Activated gamma-delta T cell (primary cell): ENCODE measurements at places on chromosomes 13 and 19.

- no peak for DNase-seq
These were observed 9.0 kb upstream of the ISYNA1 start for GRCh38 chr19:18446811-18447359.

GRCh38 chr19:48571378-48572162, 19.6 kb downstream of the SULT2B1 start:
- no peak for DNase-seq

GRCh38 chr13:112721198-112722104, 31.6 kb downstream of the ATP11A start:
- no peak for DNase-seq

DNA sequence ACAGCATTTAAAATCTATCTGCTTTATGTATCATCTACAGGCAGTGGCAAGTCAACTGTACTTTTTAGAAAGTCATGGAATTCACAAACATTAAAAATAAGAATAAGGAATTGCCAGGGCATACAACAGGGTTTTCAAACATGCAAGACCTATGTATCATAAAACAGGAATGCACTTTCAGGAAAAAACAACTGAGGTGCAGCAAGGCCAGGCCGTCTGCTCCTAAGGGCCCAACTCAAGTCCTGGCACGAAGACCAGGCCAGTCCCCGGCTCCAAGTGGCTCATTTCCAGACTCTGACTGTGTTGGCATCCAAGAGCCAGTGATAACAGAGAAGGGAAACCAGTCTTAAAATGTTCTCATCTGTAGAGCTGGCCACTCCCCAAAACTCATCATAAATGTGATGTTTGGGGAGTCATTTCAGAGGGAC, 7.1 kb downstream of the RFX2 start:
- no peak for DNase-seq

- DNase-seq = peak; percentile 11
These were observed 3.8 kb downstream of the ATP12A start for GRCh38 chr13:24683838-24684599.

DNA sequence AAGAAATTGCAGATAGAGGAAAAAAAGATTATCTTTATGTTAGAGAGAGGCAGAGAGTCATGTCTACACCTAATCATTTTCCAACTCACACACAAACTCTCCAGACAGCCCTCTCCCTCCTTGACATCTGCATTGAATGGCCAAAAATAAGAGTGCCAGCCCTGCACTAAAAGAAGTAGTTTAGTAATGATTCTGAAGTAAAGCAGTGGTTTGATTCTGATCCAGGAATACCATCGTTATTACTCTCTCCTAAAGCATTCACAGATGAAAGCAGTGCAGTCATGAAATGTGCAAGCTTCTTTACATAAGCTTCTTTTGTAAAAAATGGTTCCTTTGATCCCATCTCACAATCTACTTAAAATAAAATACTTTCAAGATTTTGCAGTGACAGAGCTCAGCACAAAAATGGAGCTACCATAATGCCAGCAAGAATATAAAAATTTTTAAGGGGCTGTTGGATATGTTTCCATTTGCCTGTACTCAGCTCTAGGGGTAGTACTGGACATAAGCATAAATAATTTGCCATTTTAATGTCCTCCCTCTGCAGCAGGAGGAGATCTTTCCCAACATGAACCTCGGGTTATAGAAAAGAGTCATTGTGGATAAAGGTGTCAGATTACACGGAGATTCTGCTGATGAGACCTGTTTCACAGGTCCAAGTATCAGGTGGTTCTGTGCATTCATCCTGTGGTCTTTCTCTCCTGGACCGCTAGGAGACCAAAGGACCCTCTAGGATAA, 406.3 kb downstream of the DCT start:
- no peak for DNase-seq

DNA sequence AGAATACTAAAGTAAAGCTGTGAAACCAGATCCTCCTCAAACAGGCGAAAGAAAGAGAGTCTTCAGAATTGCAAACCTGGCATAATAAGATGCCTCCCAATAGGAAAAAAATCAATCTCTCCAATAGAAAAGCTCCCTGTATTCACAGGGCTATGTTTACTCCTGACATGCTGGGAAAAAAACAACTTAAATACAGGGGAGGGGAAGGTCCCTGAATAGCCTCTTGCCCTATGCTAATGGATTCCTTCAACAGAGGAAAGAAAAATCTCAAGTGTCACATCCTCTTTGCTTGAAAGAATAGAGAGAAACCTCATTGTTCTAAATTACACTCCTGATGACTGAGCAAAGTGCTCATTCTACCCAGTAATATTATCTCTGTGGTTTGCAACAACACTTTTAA, 1271.1 kb upstream of the PRR20A start:
- no peak for DNase-seq

GRCh38 chr13:30753030-30753616, 17.8 kb downstream of the ALOX5AP start:
- no peak for DNase-seq

DNA sequence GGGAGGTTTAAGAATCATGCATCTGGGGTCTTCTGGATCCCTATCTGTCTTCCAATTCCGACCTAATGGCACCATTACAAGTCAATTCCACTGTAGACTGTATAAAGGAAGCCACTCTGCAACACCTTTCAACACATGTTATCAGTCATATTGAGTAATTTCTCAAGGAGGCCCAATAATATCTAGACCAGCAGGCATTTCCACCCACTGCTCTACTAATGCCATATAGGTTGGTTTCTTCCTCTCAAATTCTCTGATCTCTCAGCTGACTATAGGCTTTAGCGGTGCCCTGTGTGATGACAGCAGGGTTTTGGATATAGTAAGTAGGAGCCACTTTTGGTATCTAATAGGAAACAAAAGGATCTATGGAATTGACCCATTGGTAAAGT, 12.4 kb upstream of the ITM2B start:
- DNase-seq = no peak

- DNase-seq = no peak
These were observed 6.7 kb downstream of the SAFB2 start for GRCh38 chr19:5615756-5616327.

DNA sequence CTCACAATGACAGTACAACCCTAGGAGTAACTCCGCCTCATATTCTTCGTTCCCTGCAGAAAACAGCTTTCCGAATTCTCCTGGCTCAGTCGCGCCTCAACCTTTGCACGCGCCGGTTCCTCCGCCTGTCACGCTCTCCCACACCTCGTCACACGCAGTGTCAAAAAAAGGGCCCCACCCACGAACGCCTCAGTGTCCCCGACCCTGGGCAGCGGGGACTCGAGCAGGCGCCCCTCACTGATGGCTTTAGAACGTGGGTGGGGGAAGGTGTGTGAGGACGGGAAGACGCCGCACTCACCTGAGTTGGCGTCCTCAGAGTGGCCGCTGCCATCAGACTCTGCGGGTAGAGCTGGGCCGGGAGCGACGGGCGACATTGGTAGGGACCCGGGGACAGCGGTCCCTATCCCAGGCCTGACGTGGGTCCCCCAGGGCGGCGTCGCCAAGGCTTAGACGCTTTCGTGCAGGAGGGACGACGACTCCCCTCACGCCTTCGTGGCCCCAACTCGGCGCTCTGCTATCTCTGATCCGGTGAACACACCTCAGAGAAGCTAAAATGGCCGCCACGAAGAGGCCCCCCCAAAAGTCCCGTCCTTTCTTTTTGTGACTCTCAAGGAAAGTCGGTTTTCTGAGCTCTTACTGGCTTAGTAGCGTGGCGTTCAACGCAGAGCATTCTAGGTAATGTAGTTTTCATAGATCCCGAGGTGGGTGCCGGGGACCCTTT, at the start of gene ZNF154:
TSS of gene ZNF154 (minus strand) at position 564 of the 721 bp plus-strand sequence. CDS start at position 331, 233 bp downstream.
- DNase-seq = no peak

- DNase-seq = no peak
These were observed 13.1 kb upstream of the PLAUR start for GRCh38 chr19:43682824-43683661.

DNA sequence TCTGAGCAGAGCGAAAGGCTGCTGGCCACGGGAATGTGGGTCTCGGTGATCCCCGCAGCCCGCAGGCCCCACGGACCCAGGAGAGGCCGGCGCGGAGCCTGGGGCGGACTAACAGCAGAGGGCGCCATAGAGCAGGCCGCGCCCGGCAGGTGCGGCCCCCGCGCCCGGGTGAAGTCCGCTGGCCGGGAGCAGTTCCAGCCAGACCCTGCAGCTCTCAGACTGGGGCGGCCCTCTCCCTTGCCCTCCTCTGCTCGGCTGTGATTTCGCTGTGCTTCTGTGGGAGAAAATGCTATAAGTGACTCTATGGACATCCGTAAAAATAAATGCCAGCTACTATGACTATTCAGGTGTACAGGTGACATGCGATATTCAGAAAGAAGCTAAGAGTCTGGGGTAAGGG, 37.7 kb downstream of the GSX1 start:
- peak; percentile 37 for DNase-seq

GRCh38 chr13:113110048-113110851, 4.7 kb downstream of the F7 start:
- DNase-seq = no peak

DNA sequence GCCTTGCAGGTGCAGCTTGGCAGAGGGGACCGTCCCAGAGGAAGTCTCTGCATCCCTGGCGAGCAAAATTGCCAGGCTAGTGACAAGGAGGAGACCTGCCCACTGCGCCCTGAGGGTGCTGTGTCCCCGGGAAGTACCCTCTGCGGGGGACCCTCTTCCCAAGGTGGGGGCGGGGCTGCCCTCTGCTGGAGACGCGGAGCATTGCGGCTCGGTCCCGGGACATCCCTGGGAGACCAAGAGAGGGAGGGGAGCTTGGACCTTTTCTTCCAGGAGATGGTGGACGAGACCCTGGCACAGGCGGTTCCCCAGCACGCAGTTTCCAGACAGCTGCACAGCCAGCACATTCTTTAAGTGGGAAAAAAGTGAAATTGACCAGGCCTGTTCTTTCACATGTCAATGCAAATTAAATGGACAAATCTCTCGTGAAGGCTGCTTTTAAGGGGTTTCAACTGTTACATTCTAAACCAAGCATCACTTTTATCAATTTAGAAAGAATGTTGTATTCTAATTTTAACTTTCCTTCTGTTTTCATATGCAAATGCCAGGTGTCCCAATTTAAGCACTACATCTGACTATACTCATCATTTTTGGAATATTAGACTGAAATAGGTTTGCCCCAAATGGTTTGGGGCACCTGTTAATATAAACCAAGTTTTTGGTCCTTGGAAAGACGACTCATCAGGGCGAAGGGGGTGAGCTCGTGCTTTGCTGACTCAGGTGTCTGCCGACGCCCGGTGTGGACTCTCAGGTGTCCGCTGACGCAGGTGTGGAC, 60.7 kb downstream of the MCF2L start:
- DNase-seq = no peak

DNA sequence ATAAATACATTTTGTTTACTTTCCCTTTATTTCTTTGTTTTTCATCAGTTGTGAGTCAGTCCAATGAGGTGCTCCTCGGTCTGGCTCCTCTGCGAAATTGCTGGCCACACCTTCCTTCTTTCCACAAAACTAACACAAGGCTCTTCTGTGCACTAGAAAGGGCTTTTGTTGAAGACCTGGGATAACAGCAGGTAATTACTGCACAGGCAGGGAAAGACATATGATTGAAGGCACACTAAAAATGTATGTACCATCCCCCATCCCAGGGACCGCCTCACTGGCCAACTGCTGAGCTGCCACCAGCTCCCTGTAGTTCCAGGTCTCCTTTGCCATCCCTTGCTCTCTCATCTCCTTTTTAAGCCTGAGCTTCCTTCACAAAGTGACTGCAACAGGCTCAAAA, 180.5 kb downstream of the EFNB2 start:
- no peak for DNase-seq

GRCh38 chr13:20566468-20566897, 474 bp upstream of the IFT88 start:
- no peak for DNase-seq

DNA sequence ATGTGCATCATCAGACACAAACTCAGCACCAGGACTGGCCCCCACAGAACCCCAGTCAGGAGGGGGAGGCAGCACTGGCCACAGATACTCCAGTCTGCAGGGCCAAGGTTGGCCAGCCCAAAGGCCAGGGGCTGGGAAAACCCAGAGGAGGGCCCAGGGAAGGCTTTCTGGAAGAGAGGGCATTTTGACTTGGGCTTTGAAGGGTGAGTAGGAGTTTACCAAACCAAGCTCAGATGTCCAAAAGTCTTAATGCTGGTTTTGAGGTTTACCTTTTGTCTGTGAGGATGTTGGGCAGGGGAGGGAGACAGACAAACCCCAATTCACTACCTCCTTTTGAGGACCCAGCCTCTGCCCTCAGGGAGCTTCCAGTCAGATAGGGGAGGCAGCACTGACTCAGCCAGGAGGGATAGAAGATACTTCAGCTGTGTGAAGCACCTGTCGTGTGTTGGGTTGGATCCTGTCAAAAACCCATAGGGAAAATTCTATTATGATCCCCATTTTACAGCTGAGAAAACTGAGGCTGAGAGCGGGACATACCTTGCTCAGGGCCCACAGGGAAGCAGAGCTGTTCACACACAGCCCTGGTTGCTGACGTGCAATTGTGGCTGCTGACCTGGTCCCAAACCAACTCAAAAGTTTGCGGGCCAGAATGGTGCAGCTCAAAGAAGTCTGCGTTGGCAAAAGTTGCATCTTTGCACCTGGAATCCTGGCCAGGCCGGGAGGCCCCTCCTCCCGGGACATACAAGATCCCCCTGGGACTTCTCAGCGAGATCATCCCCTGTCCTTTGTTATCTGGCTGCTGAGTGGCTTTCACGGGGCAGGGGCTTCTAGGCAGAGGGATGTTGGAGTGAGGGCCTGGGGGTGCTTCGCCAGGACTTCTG, 13.1 kb downstream of the CILP2 start:
- DNase-seq = no peak

DNA sequence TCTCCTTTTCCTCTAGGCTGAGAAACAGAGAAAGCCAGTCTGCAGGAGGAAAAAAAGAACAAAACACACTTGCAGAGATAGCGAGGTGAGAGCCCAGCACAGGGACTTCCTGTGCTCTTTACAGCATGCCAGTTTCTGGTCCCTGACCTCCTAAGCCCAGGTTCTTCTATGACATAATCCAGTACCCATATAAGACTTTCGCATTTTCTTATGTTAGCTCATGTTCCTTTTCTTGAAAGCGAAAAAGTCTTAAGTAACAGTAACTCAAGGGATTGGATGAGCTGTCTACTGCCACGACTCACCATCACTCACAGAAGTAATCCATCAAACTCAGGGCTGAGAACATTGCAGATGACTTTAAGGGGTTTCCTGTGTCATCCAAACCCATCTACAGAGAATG, 17.4 kb downstream of the CCDC70 start:
- DNase-seq = no peak

DNA sequence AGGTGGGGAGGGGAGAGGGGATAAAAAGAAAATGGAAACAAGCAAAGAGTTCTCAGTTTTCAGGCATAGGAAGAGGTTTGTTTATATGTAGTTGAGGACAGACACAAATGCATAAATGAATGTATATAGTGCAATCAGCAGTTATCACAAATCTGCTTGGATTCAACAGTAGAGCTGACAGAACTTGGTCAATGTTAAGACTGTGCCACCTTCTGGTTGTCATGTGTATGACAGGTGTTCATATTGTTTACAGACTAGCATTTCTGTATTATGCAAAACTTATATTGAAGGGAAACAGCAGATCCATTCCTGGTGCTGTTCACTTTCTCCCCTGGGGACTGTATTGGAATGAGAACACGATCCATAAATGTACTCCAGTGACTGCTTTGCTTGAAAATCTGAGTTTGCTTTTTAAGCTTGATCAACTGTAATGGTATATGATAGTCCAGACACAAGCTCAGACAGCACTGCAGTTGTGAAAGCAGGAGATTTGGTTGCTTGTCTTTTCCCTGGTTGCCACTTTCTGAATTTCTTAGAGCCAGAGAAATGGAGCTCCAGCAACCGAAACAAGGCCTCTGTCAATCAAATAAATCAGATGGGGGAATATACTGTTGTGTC, 319.5 kb upstream of the OBI1 start:
- DNase-seq = no peak

- DNase-seq = no peak
These were observed 25.5 kb upstream of the TFDP1 start for GRCh38 chr13:113559061-113559460.

GRCh38 chr13:77390391-77390790, 63.5 kb upstream of the MYCBP2 start:
- no peak for DNase-seq
